ENCODE measurements at places on chromosomes 4 and X.

GRCh38 chr4:101122019-101122418 lies 225.3 kb downstream of the PPP3CA start:
- no peak for DNase-seq

DNA sequence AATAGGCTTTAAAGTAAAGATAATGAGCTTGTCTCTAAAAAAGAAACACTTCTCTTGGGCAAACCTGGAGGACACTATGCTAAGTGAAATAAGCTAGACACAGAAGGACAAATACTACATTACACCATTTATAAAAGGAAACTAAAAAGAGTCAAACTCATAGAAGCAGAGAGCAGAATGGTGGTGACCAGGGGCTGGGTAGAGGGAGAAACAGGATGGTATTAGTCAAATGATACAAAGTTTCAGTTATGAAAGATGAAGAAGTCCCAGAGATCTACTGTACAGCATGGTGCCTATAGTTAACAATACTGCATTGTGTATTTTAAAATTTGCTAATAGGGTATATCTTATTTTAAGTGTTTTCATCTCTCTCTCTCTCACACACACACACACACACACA lies 28.5 kb downstream of the ACSL4 start:
- DNase-seq = no peak

DNA sequence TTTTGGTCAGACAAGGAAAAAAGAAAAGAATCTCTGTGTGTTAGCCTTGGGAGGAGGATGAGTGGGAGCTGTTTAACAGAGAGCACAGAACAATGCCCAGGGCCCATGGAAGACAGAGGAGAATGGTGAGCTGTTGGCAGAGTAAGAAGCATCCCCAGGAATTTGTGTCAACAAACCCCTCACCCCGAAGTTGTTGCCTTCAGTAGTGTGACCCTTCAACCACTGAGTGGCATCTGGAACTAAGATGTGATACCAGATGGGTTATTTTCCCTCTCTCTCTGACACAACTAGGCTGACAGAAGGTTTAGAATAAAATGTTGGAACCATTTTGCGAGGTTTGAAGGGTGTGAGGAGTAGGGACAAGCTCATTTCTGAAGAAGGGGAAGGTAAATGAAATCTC lies 25.1 kb downstream of the IGSF1 start:
- DNase-seq = no peak

DNA sequence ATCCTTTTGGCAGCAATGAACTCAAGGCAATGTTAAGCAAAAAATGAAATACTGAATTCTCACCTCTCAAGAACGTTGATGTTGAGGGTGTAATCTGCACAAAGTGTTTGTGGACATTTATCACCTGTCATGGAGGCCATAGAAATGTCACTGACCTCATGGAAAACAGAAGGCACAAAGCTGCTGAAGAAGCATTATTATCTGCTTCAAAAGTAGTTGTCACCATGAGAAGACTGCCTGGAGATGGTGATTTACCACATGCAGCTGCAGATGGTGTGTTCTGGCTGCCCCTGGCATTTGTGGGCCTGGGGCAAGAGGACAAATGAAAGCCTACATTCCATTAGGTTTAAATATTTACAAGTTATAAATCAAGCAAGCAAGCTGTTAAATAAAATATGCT lies 116.8 kb upstream of the RPS6KA3 start:
- DNase-seq = no peak

DNA sequence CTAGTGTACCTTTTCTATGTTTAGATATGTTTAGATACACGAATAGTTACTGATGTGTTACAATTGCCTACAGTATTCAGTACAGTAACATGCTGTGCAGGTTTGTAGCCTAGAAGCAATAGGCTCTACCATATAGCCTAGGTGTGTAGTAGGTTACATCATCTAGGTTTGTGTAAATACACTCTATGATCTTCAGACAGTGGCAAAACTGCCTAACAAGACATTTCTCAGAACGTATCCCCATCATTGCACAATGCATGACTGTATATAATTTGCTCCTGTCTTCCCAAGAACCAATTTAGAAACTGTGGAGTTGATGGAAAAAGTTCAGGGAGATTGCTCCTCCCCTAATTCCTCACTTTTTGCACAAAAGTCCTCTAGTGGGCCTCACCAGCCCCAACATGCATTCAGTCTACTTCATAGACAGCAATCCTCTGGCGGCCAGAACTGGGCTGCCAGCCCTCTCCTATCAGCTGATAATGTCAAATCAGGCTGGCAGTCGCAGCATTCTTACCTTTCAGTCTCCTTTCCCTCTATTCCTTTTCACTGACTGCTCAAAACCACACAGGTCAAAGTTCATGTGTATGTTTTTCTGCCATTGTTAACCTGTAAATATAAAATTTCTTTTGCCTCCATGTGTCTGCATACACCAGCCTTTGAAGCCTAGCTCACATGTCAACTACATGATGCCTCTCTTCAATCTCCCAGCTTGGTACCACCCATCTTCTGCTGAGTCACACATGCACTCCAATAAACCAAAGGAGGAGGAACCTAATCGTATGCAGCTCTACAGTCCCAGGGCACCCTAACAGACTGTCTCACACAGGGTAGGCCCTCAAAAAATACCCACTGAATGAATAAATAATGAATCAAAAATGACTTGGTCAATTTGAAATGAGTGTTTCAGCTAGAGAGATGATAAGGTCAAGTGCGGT lies 32.0 kb downstream of the BCLAF3 start:
- no peak for DNase-seq

DNA sequence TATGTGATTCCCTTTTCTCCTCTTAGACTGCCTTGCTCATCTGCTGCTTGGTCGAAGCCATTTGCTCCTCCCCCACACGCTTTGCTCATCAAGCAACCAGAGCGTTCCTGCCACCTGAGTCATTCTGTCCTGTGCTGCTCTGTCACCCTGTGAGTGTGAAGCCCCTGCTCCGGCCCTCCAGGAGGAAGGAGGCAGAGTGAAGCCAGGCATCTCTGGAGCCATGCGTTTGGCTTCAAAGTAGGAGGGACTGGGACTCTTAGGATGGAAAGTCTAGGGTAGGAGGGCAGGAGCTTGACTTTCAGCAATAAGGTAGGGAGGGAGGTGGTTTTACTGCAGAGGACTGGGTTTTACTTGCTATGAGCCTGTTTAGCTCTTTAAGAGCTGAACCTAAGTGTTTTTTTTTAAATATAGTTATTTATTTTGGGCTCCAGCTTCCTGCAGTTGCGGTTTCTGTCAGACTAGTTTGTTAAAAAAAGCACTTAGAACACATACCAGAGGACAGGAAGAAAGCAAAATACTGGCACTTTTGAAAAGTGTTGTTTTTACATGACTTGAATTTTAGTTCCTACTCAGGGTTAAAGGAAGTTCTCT lies 63.6 kb downstream of the SPINK2 start:
- DNase-seq = peak; percentile 44

GRCh38 chr4:8828869-8829268 lies 42.8 kb downstream of the HMX1 start:
- no peak for DNase-seq

DNA sequence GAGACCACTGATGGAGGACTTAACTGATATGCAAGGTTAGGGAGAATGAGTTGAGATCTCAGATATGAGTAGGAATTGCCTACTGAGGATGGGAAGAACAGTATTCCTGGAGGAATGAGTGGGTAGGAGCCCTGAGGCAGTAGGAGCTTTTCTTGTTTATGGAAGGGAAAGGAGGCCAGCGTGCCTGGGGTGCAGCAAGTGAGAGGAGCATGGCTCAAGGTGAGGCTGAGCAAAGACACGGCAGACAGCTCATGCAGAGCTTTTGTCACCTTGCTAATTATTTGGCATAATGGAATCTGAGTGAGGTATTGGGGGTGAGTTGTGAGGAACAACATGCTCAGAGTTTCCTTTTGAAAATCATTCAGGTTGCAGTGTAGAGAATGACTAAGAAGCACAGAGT lies 65.3 kb upstream of the IBSP start:
- no peak for DNase-seq

GRCh38 chr4:88937081-88937480 lies 119.9 kb downstream of the FAM13A start:
- no peak for DNase-seq

- no peak for DNase-seq
Observed at GRCh38 chrX:18353931-18354368, 538 bp downstream of the SCML2 start.

DNA sequence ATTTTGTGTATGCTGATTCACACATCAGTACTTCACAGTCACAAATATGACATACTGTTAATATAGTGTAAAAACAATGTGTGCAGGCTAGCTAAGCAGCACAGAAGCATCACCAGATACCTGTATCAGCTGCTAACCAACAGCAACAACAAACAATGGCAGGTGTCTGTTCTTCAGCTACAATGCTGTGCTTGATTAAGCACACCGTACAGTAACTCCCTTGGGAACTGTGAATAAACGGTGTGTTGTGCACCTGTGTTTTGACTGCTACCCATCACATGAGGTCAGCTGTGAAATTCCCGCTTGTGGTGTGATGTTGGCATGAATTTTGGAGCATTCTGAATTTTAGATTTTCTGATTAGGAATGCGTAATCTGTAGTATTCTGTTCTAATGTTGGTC lies 379.7 kb upstream of the FAT1 start:
- DNase-seq = no peak

- DNase-seq = no peak
Observed at GRCh38 chr4:24778464-24779225, 16.7 kb upstream of the SOD3 start.

- no peak for DNase-seq
Observed at GRCh38 chr4:108135549-108136209, 33.1 kb downstream of the LEF1 start.

- no peak for DNase-seq
Observed at GRCh38 chr4:56995525-56995924, 16.8 kb downstream of the POLR2B start.

DNA sequence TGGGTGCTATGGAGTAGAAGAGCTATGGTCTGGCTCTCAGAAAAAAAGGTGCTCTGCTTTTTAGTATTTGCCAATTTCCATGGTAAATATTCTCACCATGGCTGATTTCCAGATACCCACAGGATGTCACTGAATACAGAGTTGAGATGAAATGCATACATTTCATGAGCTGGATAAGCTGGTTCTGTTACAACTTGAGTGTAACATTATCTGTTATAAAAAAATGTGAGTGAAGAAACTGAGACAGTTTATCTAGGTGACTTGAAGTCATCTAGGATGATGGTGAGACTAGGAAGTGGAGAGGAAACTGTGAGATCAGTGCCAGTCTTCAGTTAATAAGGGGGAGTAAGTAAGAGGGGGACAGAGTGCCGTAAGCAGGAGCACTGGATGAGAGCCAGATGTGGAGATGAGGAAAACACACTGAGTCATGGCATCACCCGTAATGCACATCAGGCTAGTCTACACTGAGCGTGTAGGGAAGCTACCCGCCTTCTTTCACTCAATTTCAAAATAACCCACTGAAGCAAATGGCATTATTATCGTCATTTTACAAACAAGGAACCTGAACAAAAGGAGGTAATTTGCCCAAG lies 5.0 kb downstream of the HPSE start:
- no peak for DNase-seq

GRCh38 chrX:1140236-1140681 lies 72.2 kb downstream of the CRLF2 start:
- DNase-seq = no peak

DNA sequence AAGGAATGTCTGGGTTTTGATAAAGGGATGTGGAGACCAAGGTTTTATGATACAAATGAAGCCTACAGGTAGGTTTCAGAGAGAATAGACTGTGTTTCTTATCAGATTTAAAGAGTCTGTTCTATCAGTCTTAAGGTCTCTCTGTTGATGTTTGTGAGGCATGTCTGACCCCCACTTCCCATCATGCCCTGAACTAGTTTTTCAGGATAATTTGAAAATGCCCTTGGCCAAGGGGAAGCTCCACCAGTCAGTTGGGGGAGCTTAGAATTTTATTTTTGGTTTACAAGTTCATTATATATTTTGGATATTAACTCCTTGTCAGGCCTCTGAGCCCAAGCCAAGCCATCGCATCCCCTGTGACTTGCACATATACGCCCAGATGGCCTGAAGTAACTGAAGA lies 18.6 kb downstream of the C4orf51 start:
- no peak for DNase-seq

DNA sequence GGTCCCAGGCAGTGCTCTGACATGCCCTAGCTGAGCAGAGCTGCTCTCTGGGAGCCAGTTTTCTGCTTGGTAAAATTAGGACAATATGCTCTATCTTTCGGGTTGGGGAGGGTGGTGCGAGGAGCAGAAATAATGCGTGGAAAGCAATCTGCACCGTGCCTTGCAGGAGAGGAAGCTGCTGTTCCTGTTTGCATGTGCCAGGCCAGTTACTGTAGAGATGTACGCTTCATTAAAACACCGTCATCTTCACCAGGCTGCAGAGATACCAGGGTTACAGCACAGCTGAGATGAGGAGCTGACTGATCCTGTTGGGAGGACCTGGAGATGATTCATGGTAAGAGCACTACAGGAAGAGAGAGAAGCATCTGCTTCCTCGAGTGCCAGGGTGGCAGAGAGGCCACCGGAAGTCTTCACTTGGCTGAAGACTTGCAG lies 29.5 kb upstream of the IRF2 start:
- no peak for DNase-seq

DNA sequence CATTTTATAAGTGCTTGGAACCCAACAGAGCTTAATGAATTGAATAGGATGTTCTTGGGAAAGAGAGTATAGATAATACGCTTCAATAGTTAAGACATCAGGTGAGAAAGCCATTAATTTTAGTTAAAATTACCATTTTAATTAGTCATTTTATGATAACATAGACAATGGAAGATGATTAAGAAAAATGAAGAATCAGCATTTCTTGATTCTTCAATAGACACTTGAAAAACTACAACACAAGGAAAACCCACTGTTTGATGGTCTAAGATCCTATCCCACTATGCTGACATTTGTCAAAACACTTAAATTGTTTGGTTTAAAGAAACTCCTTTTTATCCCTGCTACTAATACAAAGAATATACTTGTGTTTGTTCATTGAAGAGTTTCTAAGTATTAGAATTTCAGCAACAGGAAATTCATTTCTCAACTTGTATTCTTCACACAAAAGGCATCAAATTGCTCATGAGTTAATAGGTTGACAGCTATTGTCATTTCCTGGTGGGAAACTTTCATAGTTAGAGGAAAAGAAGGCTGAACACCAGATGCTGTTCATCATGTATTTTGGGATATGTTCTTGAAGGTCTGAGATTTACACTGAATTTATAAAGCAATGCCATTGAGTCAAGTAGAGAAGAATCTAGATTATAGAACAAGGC lies 9.6 kb upstream of the CXCL2 start:
- DNase-seq = no peak

DNA sequence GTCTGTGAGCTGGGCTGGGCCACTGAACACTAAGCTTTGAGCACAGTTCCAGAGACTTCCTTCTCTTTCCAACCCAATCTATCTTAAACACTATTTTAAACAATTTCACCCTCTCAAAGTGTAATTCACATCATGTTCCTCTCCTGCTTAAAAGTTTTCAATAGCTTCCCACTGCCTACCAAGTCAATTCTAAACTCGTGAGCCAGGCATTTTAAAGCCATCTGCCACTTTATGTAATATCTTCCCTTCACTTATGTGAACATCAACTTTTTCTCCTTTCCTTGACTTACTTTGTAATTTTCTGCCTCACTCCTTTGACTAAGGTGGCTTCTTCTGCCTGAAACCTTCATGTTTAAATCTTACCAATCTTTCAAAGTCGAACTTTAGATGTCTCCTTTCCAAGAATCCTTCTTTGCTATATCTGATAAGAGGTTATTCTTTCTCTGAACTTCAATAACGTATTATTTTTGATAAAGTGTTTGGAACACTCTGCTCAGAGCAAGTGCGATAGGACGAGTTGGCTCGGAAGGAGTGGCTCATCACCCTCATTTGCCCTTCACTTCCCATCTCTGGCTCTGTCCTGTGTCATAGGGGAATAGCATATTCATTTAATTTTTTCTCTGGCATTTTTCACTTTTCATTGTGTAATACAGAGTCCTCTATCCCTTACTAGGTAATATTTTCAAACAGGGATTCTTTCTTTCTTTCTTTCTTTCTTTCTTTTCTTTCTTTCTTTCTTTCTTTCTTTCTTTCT lies 13.0 kb upstream of the SPARCL1 start:
- no peak for DNase-seq

Data from stimulated activated CD8-positive, alpha-beta memory T cell treated with anti-CD3 and anti-CD28 coated beads, Interleukin-4, amount 100 ng/mL, for 4 hours (primary cell).